GM12864 (cell line): ENCODE measurements at places on chromosomes 16 and 17.

DNA sequence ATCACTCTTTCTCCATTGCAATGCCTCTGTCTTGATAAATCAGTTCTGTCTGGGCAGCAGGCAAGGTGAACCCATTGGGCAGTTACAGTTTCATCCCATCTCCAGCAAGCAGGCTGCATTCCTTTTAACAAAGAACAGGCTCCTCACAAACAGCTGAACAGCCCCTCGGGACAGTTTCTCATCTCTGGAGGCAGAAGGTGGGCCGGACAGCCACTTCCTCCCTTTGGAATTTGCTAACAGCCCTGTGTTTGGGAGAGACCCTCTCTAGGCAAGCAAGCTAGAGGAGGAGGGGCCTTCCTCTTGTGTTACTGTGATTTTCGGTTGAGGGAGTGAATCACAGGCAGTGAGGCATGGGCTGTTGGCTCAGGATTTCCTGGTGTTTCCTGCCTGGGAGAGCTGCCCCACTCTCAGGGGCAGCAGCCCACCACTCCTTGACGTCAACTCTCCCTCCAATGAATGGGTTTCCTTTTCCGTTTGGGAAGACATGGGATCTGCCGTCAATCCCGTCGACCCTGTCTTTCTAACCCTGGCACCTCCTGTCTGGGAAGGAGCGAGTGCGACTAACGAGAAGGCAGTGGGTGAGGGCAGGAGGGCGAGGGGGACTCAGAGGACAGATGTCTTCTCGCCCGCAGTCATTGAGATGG is 3.7 kb upstream of the PGS1 start:
- DNase-seq, result no peak

DNA sequence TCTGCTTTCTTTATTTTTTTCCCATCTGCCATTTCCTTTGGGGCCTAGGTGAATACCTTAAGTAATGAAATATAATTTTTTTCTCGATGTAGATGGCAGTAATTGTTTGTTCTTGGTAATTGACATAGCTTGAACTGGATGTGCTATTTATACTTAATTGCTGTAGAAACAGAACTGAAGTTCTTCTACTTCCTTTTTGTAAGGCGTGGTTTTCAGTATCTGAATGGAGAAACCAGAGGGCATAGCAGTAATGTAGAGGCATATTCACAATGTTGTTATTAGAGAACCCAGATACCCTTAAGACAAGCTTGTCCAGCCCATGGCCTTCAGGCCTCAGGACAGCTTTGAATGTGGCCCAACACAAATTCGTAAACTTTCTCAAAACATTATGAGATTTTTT is 16.4 kb downstream of the ATP6V0A1 start:
- DNase-seq, result no peak

DNA sequence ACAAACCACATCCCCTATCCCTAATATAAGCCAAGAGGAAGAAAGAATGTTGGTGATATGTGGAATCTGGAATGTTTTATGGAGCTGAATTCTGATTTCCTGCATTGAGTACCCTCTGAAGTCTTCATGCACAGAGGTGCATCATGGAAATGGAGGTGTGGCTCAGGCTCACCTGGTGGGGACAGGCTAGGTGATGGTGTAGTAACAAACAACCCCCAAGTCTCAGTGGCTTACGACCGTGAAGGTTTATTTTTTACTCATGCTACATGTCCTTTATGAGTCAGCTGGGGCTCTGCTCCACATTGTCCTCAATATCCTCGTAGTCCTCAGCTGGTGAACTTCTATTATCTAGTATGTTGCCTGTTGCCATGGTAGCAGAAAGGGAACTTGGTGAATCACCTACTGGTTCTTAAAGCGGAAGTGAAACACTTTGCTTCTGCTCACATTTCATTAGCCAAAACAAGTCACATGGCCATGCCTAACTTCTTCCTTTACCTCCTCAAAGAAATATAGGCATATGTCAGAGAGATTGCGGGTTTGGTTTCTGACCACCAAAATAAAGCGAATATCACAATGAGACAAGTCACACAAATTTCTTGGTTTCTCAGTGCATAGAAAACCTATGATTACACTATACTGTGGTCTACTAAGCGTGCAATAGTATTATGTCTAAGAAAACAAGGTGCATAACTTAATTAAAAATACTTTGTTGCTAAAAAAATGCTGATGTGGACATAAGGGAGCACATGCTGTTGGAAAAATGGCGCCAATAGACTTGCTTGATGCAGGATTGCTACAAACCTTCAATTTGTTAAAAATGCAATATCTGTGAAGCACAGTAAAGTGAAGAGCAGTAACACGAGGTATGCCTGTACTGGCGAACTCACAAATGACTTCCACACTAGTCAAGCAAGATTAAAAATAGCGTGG is at the start of gene PMFBP1:
Gene PMFBP1 (minus strand): TSS at position 51 of the 930 bp plus-strand sequence. CDS start 947 bp downstream, outside the sequence.
- peak; percentile 89 for DNase-seq

GRCh38 chr17:39252788-39253460 is 27.2 kb upstream of the STAC2 start:
- no peak for DNase-seq

GRCh38 chr17:18988546-18989173 is 15.9 kb downstream of the FAM83G start:
- no peak for DNase-seq

- no peak for DNase-seq
Measured at GRCh38 chr16:17768257-17768656, 297.5 kb upstream of the XYLT1 start.

GRCh38 chr17:74555427-74555940 is 9.6 kb upstream of the CD300C start:
- DNase-seq, result no peak

GRCh38 chr17:48543854-48544348 is 1.0 kb downstream of the HOXB2 start:
- DNase-seq, result no peak

DNA sequence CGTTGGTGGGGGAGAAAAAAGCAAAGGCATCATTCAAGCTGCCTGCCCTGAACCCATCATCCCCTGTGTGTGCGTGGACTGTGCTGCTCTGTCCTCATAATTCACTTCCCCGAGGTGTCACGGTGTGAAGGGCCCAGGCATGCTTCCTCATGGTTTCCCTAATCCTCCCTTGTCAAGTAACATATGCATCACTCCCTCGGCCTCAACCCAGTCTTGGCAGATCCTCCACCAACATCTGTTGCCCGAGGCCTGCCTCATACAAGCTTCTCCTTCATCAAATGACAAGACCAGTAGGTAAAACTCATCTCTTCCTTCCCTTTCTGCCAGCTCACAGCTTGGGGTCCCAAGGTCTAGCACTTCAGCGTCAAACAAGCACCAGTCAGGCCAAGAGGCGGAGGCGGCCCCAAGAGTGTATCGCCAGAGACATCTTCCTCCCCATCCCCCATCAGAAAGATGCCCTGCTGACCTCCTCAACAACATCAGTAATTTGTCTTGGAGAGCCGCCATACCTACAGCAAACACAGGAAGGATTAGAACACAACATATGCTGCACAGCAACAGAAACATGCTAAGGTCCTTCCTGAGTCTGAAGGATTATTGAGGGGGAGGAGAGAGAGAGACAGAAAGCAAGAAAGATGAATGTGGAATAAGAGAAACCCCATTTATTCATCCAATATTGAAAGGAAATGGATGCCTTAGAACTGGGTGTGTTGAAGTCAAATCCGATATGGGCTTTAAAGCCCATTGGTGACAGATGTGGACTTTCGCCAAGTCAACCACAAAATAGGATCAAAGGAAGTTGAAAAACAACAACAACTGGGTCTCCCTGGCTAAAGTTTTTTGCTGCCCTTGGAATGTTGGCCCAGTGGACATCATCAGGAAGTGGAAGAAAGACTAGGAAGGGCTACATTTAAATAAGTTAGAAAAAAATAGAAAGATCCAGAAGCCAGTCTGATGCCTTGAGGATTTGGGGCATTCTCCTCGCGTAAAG is 38.4 kb downstream of the SOX9 start:
- DNase-seq, result no peak

DNA sequence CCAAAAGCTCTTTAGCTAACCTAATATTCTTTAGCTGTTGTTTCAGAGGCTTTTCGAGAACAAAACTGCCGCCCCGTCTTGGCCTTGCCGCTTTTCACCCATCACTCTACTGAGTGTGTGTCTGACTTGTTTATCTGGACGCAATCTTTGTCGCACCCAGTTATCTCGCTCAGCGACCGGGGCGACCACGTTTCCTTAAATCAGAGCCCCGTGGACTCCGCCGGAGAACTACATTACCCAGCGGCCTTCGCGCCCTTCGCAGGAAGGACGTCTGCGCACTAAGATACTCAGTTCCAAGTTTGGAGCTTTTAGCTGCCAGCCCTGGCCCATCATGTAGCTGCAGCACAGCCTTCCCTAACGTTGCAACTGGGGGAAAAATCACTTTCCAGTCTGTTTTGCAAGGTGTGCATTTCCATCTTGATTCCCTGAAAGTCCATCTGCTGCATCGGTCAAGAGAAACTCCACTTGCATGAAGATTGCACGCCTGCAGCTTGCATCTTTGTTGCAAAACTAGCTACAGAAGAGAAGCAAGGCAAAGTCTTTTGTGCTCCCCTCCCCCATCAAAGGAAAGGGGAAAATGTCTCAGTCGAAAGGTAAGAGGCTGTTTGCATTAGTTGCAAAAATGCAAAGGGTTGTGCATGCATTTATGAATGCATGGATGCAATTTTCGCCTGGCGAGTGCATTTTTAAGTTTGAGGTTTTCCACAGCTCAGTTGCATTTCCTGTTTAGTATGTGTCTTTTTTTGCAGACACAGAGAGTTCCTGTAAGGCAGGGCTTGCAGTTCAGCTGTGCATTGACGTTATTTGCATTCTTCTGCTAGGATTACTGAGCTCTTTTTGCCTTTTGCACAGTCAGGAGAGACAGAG is at the start of gene MAP2K6:
Gene MAP2K6 (plus strand): TSS at position 290 of the 867 bp plus-strand sequence. CDS start 288 bp downstream, at position 578.
- peak; percentile 74 for DNase-seq

DNA sequence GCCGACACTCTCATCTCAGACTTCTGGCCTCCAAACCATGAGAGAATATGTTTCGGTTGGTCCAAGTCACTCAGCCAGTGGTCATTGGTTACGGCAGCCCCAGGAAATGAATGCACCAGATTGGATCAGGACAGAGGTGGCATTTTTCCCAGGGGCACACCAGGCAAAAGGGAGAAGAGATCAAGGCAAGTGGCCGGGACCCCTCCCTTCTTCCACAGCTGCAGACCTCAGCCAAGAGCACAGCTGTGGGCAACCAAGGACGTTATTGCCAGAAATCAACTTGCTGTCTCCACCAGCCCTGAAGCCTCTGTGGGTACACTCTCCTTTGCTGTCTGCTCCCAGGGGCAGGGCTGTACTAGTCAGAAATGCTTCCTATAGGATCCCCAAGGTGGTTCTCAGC is 20.7 kb downstream of the LRRC75A start:
- no peak for DNase-seq

GRCh38 chr17:6098050-6098822 is 28.1 kb downstream of the WSCD1 start:
- DNase-seq, result no peak

GRCh38 chr17:19022747-19023146 is 18.2 kb upstream of the FAM83G start:
- no peak for DNase-seq

DNA sequence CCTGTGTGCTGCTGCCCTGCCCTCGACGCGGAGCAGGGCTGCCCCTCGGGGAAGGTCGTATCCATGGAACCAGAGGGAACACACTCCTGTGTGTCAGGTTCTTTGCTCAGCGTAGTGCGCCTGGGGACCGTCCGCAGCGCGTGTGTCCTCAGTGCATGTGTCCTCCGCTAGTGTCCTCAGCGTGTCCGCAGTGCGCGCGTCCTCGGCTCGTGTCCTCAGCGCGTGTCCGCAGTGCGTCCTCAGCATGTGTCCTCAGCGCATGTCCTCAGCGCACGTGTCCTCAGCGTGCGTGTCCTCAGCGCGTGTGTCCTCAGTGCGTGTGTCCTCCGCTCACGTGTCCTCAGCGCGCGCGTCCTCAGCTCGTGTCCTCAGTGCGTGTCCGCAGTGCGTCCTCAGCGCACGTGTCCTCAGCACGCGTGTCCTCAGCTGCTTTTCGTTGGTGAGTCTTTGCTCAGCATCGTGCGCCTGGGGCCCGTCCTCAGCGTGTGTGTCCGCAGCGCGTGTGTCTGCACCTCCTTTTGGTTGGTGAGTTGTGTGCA is 59.2 kb upstream of the ZNF750 start:
- DNase-seq, result no peak

DNA sequence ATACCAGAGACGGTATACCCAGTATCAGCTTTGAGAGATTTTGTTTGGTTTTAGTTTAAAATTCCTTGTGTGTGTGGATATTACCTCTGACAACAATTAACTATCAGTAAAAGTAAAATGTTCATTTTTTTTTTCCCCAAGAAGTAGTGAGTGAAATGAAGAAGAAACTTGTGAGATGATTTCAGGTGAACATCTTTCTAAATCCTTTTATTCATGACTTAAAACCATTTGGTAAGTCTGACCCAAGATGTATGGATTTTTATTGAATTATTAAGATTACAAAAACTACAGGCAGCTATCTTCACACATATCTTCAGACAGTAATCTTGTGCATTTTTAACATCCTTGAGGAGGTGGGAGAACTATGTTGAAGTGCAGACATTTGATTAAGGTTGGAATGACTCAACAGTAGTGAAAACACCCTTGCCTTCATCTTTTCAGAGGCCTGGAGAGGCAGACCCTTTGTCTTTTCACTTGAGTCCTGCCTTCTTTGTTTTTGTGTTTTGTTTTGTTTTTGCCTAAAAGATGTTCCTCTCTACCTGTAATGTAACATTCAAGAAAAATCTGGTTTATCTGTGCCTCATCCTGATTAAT is 240.3 kb upstream of the TBX2 start:
- no peak for DNase-seq

- no peak for DNase-seq
Measured at GRCh38 chr16:86376837-86377236, 133.5 kb upstream of the FOXF1 start.

DNA sequence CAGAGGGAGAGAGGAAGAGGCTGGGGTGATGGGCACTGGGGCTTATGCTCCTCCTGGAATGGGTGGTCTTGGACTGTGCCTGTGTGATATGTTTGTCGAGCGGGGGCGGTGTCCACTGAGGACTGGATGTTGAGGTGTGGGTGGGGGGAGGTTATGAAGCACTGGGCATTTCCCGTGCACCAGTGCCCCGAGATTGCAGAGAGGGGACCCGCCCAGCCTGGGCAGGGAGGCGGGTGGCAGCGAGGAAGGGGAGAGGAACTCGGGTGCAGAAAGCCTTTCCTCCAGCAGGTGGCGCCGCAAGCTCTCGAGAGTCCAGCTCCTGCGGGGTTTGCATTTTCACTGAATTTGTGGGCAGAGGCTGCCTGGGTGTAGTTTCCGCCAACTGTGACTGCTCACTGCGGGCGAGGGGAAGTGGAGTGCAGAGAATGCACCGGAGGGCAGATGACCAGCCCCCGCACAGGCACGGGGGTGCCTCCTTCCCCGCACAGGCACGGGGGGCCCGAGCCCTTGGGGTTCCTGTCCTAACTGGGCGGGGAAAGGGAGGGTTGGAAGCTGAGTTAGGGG is 190.6 kb downstream of the SEC14L1 start:
- DNase-seq, result peak; percentile 78
